ENCODE measurements at places on chromosomes 4 and X. TPM values are rescaled to one million over a fixed set of nuclear protein-coding genes. Genes with fewer than 3 reads are reported as not detected.
A peak's percentile ranks its signal among the peaks of the same experiment; 100 is the strongest.

GRCh38 chrX:111260451-111260850, 9.8 kb downstream of the CAPN6 start:
- no peak for DNase-seq

DNA sequence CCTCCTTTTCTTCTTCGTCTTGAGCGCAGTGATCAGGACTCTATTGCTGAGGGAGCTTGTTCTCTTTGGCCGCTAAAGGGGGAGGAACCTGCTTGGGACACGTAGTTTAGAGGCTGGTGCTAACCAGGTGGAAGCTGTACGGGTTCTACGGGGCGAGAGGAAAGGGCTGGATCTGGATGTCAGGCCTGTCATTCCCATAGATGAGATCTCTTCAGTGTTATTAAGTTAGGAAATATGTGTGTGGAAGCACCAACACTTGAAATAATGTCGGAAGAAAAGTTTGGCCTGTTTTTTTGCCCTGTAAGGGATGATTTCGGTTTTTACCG, 643 bp downstream of the SRP72 start:
- peak; percentile 47 for DNase-seq

Gene MEPE
- total RNA-seq: not detected

Gene TTC29
- not detected for total RNA-seq

Gene N4BP2
- total RNA-seq: 18.8 TPM

DNA sequence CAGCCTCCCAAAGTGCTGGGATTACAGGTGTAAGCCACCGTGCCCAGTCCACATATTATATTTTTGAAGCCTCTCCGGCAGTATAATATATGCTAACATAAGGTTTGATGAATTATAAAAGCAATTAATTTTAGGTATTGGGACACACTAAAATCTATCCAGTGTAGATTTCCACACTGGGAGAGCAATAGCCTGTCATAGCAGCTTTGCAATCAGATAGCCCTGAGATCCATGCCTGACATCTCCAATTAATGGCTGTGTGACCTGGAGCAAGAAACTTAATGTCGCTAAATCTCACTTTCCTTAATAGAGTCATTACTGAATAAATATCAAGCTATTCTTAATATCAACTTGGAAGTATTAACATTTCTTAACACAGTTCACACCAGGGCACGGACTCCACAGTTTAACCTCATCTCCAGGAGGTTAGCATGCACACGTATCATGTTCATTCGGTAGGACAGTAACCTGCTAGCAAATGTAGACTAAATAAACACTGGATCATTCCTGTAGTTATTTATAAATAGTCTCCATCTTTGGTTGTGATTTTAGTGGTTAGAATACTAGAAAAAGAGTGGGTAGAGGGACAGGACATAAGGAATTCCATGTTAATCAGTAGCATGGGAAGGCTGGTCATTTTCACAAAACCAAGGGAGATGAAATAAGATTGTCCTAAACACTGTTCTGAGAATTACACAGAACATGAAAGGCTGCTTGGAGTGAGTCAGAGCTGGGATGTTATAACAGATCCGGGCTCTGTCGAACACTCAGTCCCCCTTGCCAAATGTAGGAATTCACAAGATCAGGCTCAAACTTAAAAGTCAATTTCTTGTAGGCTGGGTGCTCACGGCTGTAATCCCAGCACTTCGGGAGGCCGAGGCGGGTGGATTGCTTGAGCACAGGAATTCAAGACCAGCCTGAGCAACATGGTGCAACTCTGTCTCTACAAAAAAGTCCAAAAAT, 254.7 kb downstream of the PALLD start:
- DNase-seq: no peak

- DNase-seq: no peak
Measured at GRCh38 chr4:2141022-2141761, 82.1 kb downstream of the NAT8L start.

DNA sequence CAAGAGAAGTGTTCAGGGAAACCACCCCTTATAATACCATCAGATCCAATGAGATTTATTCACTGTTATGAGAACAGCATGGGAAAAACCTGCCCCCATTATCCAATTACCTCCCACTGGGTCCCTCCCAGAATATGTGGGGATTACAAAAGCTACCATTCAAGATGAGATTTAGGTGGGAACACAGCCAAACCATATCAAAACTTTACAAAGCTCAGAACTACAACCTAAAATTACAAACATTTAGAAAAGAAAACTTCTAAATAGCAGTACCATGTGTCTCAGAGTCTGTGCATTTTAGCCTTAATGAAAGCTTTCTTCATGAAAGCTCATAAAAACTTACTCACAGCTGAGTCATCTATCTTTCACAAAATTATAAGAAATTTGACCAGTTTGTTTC, 1442.8 kb upstream of the PCDH7 start:
- no peak for DNase-seq

DNA sequence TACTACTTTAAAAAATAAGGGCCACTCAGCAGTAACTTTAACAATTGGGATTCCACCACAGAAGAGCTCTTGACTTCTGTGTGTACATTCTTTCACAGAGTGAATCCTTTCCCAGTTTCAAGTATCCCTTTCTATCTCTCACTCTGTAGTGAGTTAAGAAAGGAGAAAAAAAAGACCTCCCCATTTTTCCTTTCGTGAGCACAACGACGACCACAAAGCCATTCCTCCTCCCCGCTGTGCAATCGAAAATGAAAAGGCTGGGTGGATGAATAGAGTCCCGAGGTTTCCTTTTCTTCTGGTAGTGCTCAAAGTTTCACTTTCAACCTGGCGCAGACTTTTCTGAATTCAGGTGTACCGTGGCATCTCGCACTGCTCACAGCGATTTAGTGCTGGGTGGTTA, 58.0 kb downstream of the TAB3 start:
- peak; percentile 48 for DNase-seq

DNA sequence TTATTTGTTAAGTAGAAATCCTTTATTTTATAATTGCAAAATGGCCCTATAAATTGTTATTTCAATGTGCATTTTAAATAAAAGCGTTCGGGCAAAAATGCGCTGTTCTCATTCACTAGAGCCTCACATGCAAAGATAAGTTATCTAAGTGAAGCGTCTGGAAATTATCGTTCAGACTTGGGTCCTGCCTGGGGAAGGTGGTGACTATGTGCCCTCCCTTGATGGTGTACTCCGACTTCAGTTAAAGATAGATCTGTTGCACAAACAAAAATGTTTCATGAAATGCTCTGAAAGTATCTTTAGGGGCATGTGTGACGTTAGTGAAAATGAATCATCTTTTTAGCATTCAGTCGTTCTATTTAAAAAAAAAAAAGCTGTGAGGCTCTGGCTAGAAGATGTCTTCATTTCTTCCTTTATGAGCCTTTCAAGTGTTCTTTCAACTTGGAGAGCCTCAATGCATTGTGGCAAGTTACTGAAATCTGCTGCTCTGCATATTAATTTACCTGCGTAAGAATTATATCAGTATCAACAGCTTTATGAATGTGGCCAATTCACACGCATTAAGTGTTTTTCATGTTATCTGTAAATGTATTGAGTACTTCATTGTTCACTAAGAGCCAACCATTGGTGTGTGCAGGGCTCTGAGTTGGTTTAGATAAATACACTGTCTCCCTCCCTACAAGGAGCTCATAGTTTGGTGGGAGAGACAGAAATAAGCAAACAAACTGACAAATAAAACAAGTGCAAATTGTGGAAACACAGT, 83.0 kb downstream of the AFF1 start:
- peak; percentile 37 for DNase-seq

DNA sequence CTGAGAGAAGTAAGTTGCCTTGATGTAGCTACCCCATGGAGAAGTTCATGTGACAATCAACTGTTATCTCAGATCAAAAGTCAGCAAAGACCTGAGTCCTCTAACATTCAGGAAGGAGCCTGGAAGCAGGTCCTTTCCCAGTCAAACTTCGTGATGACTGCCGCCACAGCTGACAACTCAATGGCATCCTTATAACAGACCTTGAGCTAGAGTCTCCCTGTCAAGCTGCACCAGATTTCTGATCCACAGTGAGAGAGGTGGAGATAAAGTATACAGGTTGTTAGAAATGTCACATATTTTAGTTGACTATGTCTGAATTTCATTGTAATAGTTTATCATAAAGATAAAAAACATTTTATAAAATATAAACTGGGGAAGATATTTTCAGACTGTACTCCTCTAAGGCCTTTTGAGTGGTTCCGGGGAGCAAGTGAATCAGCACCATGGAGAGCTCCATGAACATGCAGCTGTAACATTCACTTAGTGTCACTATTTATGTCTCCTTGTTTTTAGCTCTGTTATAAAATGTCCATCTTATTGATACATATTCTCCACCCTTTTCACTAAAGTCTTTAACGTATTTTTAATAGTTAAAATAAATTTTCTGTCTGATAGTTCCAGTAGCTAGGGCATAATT, 1653.5 kb upstream of the AGA start:
- DNase-seq: peak; percentile 12

- DNase-seq: no peak
Measured at GRCh38 chrX:39253551-39253950, 452.3 kb downstream of the MID1IP1 start.

GRCh38 chr4:53744446-53745160, 153.3 kb upstream of the LNX1 start:
- no peak for DNase-seq

Gene TCEAL9
- 3.5 TPM for total RNA-seq

GRCh38 chr4:109682875-109683274, 20.4 kb downstream of the CASP6 start:
- DNase-seq: no peak

GRCh38 chr4:41125558-41126311, 88.6 kb downstream of the APBB2 start:
- DNase-seq: no peak

- no peak for DNase-seq
Measured at GRCh38 chr4:168152837-168153500, 60.6 kb downstream of the ANXA10 start.

- no peak for DNase-seq
Measured at GRCh38 chr4:16196482-16197393, 29.5 kb downstream of the TAPT1 start.

- no peak for DNase-seq
Measured at GRCh38 chrX:11504234-11504633, 161.5 kb downstream of the ARHGAP6 start.

Gene UGT8
- total RNA-seq: not detected

Gene CEP135
- total RNA-seq: 19.4 TPM

- DNase-seq: peak; percentile 8
Measured at GRCh38 chrX:48663241-48663640, 20.4 kb upstream of the WAS start.

GRCh38 chr4:56271131-56271530, 116.2 kb downstream of the AASDH start:
- DNase-seq: no peak

Gene VSIG4
- not detected for total RNA-seq

GRCh38 chr4:116632269-116632668, 453.1 kb downstream of the TRAM1L1 start:
- no peak for DNase-seq

DNA sequence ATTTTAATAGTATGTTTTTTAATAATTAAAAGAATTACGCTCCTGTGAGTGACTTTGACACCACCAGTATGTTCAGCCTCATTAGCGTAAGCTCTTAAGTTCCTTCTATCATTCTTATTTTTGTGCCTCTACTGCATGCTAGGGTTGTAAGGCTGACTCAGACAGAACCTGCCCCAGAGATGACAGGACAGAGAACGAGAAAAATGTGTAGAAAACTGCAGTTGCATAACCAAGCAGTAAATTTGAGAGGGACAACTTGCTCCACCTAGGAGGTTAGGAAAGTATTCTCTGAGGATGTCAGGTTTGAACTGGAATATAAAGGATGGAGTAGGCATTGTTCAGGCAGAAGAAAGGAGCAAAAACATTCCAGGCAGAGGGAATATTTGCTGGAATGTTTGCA, 98.7 kb downstream of the NFKB1 start:
- DNase-seq: no peak

Gene SPIN2B
- 8.2 TPM for total RNA-seq

DNA sequence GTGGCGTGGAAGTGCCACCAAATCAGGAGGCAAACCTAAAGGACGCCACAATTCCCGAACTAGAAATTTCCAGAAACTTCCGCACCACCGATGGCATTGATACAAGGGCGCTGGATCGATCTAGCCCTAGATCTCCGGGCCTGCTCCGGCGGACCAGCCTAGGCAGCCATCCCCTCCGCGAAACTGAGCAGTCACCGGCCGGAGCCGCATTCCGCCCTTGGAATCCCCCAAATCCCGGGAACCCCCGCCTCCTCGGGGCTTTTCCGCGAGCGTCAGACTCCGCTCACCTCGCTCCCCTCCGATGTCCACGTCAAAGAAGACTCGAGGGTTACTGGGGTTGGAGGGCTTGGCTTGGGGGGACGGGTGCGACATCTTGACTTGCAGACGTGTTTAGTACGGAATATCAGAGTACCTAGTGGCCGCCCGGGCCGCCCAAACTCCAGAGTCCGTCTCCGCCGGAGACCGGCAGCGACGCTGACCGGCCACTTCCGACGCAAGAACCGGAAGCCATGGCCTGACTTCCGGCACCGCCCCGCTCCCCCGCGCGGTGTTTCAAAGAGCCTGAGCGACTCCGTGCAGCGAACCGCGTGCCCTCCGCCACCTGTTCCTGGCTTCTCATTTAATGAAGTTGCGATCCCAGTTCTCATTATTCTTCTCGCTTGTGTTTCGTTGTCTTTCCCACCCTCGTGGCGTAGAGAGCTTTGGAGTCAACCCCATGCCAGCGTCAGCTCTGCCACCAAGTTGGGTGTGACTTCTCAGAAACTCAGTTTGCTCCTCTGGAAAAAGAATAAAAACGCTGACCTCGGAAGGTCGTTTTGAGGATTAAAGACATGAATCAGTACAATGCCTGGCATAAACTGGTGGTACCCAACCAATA, at the start of gene PPID:
Gene PPID, minus strand, starts transcription at position 480 of the 877 bp plus-strand sequence. Its CDS starts 108 bp downstream, at position 372.
- DNase-seq: peak; percentile 88

Gene MAB21L2
- total RNA-seq: not detected

GRCh38 chrX:13522811-13523210, 46.6 kb upstream of the EGFL6 start:
- DNase-seq: no peak

DNA sequence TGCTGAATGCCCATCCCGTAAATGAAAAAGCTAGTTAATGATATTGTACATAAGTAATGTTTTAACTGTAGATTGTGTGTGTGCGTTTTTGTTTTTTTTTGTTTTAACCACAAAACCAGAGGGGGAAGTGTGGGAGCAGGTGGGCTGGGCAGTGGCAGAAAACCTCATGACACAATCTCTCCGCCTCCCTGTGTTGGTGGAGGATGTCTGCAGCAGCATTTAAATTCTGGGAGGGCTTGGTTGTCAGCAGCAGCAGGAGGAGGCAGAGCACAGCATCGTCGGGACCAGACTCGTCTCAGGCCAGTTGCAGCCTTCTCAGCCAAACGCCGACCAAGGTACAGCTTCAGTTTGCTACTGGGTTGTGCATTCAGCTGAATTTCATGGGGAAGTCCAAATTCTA, at the start of gene SPP1:
Gene SPP1, plus strand, starts transcription at position 249 of the 400 bp plus-strand sequence. CDS start 1,182 bp downstream, outside the sequence.
- DNase-seq: peak; percentile 9

Gene ZNF711
- 1.0 TPM for total RNA-seq

Measured in activated naive CD4-positive, alpha-beta T cell treated with anti-CD3 and anti-CD28 coated beads for 36 hours (primary cell).